Activated naive CD8-positive, alpha-beta T cell treated with anti-CD3 and anti-CD28 coated beads for 36 hours (primary cell): ENCODE measurements at places on chromosomes 2 and 18. TPM values are rescaled to one million over a fixed set of nuclear protein-coding genes. Genes with fewer than 3 reads are reported as not detected.

IL1F10 gene
- total RNA-seq: not detected

CYP1B1 gene
- total RNA-seq: 23.5 TPM

DNA sequence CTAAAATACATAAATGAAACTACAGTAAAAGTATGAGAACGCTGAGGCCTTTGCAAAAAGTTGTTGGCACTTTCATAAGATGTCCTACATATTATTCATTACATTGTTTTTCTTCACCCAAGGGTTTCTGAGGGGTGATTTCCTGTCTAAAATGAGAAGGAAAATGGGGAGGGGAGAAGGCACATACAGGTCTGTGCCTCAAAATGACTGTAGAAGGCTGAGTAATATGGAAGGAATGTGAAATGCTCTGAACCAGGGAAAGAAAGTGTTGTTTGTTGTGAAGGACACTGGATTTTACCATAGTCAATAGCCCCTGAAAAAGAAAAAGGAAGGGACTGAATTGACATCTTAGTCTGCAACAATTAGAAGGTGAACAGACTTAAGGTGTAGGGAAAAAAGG, 99.5 kb upstream of the RNF152 start:
- H3K27ac ChIP-seq: no peak overlapping the region
- no peaks in the 10 kb centered on the region for H3K27me3 ChIP-seq
- H3K4me1 ChIP-seq: peaks cover 7% of the 10 kb centered on the region
- no peak overlapping the region for H3K4me3 ChIP-seq

- no peak for DNase-seq
- no peak overlapping the region for H3K4me3 ChIP-seq
- no peak overlapping the region for H3K27ac ChIP-seq
These were observed 16.2 kb upstream of the GPC1 start for GRCh38 chr2:240419271-240419670.

GRCh38 chr18:8499810-8500675, 109.2 kb upstream of the RAB12 start:
- H3K27me3 ChIP-seq: no peaks in the 10 kb centered on the region
- H3K4me3 ChIP-seq: no peak overlapping the region
- H3K36me3 ChIP-seq: no peaks in the 10 kb centered on the region
- no peaks in the 10 kb centered on the region for H3K4me1 ChIP-seq

GRCh38 chr2:200578778-200579177, 7.0 kb upstream of the AOX1 start:
- peaks cover 23% of the 10 kb centered on the region for H3K36me3 ChIP-seq
- H3K27ac ChIP-seq: no peak overlapping the region
- peaks cover 10% of the 10 kb centered on the region for H3K4me1 ChIP-seq
- no peak for DNase-seq
- peaks cover 4% of the 10 kb centered on the region for H3K27me3 ChIP-seq

- no peak for DNase-seq
- H3K27ac ChIP-seq: no peak overlapping the region
- H3K4me1 ChIP-seq: peaks cover 10% of the 10 kb centered on the region
- H3K4me3 ChIP-seq: no peak overlapping the region
- H3K27me3 ChIP-seq: no peaks in the 10 kb centered on the region
- H3K36me3 ChIP-seq: peaks cover 25% of the 10 kb centered on the region
These were observed 9.9 kb upstream of the AOX1 start for GRCh38 chr2:200575957-200576356.

GRCh38 chr18:45008694-45009413, 328.2 kb downstream of the SETBP1 start:
- H3K4me3 ChIP-seq: no peak overlapping the region
- H3K4me1 ChIP-seq: peaks cover 9% of the 10 kb centered on the region
- H3K27ac ChIP-seq: no peak overlapping the region
- no peaks in the 10 kb centered on the region for H3K36me3 ChIP-seq
- no peak for DNase-seq

GRCh38 chr2:182359027-182359989, 67.5 kb downstream of the PDE1A start:
- H3K4me3 ChIP-seq: no peak overlapping the region
- H3K4me1 ChIP-seq: no peaks in the 10 kb centered on the region
- no peaks in the 10 kb centered on the region for H3K36me3 ChIP-seq
- no peaks in the 10 kb centered on the region for H3K27me3 ChIP-seq
- H3K27ac ChIP-seq: no peak overlapping the region
